ENCODE measurements at places on chromosomes 6 and 20. TPM values are rescaled to one million over a fixed set of nuclear protein-coding genes. Genes with fewer than 3 reads are reported as not detected.
A peak's percentile ranks its signal among the peaks of the same experiment; 100 is the strongest.

FAXC gene
- 1.5 TPM for total RNA-seq

MAVS gene
- total RNA-seq, result 50.1 TPM

DNA sequence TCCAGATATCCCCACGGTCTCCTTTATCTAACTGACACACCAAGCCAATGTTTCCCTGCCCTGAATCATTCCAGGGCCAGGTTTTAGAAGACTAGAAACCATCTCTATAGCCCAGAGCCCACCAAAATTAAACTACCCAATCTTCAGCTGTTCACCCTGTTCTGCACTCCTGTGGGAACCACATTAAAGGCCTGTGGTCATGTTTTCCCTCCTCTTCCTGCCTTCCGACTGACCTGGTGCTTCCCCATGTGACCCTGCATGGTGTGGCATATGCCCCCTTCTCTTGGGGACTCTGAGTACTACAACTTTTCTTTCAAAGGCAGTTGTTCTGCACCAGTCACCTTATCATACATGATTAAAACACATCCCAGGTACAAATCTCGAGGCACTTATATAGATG is 155.0 kb downstream of the TMEM200A start:
- no peak for DNase-seq

DNA sequence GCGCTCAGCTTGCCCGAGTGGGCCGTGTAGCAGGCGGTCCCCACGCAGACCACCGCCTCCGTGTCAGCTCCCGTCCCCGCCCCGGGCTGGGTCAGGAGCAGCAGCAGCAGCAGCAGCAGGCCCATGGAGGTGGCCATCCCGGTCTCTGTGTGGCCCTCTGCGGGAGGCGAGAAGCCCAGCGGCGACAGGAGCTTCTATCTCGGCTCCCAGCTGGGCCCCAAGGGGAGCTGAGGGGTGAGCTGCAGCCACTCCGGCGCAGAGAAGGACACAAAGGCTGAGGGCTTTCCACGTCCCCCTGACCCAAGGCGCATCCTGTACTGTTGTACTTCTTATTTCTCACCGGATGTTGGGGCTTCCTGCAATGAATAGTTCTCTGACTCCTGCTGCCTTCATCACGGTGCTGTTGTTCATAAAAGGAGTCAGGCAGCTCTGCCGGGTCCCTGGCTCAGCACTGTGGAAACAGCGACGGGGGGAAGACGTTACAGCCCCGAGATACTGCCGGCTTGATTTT is at the start of gene CD93:
Gene CD93 (minus strand): TSS at position 269 of the 511 bp plus-strand sequence. CDS start 132 bp downstream, at position 137.
- DNase-seq, result peak; percentile 25

GRCh38 chr20:21767739-21768223 is 62.3 kb downstream of the PAX1 start:
- DNase-seq, result no peak

DNA sequence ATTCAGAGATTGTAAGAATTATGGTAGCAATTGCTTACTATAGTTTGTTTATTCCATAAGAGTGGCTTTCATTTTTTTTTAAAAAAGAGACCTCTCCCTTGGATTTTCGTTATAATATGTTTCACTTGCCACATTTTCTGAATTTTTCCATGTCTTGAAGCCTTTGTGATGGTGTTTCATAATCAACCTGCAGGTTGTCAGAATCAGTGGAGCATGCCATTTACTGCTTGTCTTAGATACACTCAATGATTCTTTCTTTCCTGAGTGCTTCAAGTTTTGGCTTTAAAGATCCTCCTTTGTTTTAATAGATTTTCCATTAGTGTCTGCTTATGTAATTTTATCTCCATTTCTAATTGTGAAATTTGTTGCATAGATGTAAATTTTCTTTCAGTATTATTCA is 31.2 kb downstream of the KCNQ5 start:
- DNase-seq, result no peak

DNA sequence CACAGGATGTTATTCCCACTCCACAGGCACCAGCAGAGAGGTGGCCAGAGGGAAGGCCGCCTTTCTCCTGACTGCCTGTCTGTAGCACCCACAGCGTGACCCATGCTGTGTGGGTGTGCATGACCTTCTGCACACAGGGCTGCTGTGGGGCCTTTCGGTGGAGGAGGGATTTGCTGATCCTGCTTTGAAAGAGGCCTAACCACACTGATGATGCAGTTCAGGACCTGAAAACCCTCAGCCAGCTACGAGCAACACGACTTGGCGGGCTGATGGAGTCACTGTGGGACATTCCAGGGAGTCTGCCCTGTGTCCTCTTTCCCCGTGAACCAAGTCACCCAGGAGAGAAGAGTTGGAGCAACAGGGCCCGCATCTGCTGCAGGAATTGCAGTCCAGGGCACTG is 49.1 kb downstream of the SYTL3 start:
- no peak for DNase-seq
